Stimulated activated CD8-positive, alpha-beta memory T cell treated with anti-CD3 and anti-CD28 coated beads, Interleukin-7, amount 100 ng/mL, for 1 hour (primary cell): ENCODE measurements at places on chromosomes 2 and 18.

DNA sequence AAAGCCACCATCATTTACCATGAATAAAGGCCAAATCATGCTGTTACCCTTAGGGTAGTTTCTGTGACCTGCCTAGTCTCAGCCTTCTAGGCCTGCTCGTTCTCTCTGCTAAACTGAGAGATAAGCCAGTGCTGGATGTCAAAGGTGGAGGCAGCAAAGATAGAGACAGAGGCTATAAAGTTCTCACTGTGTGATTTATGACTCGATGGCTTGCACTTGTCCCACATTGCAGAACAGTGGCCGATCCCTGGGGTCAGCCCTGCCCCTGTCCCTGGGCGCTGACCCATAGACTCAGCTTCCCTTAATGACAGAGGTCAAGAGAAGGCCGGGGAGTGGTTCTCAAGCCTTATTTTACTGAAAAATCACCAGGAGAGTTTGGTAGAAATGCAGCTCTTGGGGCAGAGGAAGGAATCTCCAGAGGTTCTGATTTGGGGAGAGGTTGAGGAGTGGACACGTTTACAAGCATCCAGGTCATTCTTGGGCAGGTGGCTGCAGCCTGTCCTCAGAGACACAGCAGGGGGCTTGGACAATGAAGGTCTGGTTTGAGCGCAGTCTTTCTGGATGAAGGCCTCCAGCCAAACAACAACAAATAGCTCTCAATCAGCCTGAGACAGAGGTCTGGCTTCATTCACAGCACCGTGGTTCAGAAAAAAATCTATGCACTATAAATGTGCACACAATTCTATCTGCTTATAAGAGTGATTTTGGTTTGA lies 143.5 kb downstream of the ACKR3 start:
- no peak for DNase-seq

DNA sequence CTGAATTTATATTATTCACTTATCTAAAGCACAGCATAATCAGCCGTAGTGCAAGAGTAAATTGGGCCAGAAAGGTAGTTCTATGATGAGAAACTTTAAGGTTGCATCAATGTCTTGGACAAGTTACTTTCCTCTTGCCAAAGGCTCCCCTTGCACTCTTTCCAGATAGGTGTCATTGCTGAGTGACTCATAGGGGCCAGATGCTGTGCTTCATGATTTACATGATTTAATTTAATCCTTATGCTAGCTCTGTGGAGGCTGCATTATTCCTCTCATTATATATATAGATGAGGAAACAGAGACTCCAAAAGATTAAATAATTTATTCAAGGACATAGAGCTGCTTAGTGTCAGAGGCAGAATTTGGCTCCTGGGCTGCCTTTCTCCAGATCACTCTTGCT lies 5.0 kb downstream of the CFAP221 start:
- DNase-seq, result no peak

- no peak for DNase-seq
Observed at GRCh38 chr2:218981390-218981880, 3.5 kb downstream of the FEV start.

- no peak for DNase-seq
Observed at GRCh38 chr18:26565514-26565913, 17.2 kb upstream of the KCTD1 start.

DNA sequence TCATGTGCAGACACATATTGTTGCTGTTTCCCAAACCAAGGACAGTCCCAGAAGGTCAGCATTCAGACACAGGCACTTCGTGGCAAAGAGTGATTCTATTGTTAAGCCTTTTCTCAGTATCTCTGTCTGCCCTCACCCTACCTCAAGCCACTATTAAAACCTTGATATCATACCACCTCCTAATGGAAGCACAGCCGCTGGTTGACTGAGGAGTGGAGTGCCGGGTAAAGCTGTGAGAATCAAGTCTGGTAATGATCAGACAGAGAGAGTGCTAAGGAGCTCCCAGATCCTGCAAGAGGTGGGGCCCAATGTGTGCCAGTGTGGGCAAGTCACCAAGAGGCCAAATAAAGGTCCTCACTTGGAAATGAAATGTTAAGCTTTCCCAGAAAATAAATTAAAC lies 819.5 kb downstream of the BCL11A start:
- DNase-seq, result no peak

DNA sequence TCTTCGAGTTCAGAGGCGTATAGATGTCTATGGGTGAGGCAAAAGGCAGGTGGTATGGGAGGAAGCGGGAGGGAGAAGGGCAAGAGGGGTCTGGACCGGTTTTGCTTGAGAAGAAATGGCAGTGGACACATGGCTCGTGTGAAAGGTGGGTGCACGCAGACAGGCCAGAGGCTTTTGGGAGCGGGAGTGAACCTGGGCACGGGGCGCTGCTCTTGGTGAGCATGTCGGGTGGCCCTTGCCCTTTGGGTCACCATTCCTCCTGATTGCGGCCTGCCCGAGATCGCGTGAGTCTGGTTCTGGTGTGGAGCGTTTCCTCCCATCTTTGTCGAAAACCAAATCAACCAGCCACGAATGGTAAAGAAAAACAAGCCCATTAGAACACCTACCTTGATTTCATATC lies 12.6 kb downstream of the LDLRAD4 start:
- no peak for DNase-seq

- no peak for DNase-seq
Observed at GRCh38 chr2:99864561-99865553, 277.5 kb downstream of the AFF3 start.

DNA sequence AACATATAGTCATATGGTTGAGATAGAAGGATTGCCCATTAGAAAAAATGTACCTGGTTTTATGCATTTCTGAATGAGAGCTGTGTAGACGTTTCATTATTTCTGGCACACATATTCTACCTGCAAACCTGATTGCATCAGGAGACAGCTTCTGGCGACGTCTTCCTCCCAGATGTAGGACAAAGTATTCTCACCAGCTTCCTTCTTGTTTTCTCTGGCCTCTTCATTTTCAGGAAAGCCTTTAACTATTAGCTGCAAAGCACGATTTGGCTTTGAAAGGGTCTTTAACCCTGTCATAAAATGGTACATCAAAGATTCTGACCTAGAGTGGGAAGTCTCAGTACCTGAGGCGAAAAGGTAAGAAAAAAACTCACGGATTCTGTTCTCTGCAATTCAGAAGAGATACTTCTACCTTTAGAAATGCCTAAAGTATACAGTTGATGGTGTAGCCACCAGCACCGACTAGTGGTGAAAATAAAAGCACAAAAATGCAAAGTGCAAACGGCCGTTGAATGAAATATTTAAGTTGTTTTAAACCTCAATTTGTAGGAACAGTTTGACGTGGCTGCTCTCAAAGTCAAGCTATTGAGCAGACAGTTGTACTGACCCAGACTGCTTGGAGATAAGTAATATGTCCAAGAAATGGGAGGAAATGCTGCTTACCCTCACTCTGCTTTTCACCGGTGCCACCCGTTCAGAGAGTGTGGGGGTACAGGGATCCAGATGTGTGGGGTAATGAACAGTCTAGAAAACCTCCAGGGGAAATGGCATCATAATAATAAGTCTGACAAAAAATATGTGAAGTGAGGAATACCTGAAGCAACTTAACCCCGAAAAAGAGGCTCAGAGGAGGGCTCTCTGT lies 20.2 kb downstream of the IL18RAP start:
- no peak for DNase-seq

DNA sequence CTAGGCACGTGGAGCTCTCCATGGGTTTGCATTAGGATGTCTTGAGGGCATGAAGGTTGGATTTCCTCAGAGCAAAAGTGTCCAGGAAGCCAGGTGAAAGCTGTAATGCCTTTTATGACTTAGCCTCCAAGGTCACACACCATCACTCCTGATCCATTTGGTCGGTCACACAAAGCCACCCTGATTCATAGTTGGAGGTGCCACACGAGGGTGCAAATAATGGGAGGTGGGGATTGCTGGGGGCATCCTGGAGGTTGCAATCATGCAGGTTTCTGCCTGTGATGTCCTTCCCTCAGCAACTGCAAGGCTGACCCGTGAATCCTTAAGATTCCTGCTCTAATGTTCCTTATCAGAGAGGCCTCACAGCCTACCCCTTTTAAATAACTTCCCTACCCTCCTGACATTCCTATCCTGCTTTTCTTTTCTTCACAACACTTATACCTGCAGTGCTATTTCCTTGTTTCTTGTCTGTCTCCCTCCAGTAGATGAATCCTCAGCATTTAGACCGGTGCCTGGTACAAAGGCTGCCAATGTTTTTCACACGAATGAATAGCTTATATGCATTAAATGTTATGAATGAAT lies 97.1 kb downstream of the LIPG start:
- DNase-seq, result no peak

GRCh38 chr2:230650585-230651137 lies 62.0 kb upstream of the CAB39 start:
- no peak for DNase-seq

DNA sequence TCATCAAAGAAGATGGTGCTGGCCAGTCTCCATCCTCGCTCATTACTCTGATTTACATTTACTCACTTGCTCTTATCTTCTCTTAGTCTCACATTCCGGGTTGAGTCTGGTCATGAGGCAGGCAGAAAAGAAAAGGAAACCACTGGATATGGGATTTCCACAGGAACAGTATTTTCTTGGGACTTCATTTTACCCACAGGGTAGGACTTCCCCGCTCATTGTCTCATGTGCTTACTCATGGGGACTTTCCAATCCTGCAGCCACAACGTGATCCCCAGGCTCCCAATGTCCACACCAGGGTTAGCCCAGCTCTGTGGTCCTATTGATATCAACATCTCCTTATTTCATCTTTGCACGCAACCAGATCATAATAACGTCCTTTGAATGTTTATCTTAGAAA lies 373.8 kb downstream of the TMEM182 start:
- no peak for DNase-seq

GRCh38 chr2:10700078-10700803 lies 10.5 kb upstream of the NOL10 start:
- no peak for DNase-seq

GRCh38 chr2:160433466-160434140 lies 60.0 kb downstream of the RBMS1 start:
- DNase-seq, result no peak
